Upper lobe of right lung (tissue), 1 donor: ENCODE measurements at places on chromosomes 4 and X. TPM values are rescaled to one million over a fixed set of nuclear protein-coding genes. Genes with fewer than 3 reads are reported as not detected.

- H3K27me3 ChIP-seq: no peaks in the 10 kb centered on the region
- DNase-seq: no peak
- no peaks in the 10 kb centered on the region for H3K4me1 ChIP-seq
- no peak overlapping the region for H3K4me3 ChIP-seq
- no peak overlapping the region for H3K27ac ChIP-seq
- no peaks in the 10 kb centered on the region for H3K36me3 ChIP-seq
Measured at GRCh38 chrX:2650865-2651264, 40.2 kb upstream of the CD99 start.

- H3K36me3 ChIP-seq: no peaks in the 10 kb centered on the region
- no peak for DNase-seq
Measured at GRCh38 chr4:156596026-156596425, 375.6 kb downstream of the PDGFC start.

- H3K36me3 ChIP-seq: no peaks in the 10 kb centered on the region
- no peak overlapping the region for H3K27ac ChIP-seq
- no peaks in the 10 kb centered on the region for H3K4me1 ChIP-seq
- no peak overlapping the region for H3K4me3 ChIP-seq
Measured at GRCh38 chr4:155609455-155610059, 57.1 kb upstream of the GUCY1A1 start.

GRCh38 chrX:5644776-5645175 is 583.9 kb downstream of the NLGN4X start:
- H3K4me3 ChIP-seq: no peak overlapping the region
- H3K27me3 ChIP-seq: no peaks in the 10 kb centered on the region
- H3K36me3 ChIP-seq: no peaks in the 10 kb centered on the region
- DNase-seq: no peak

GRCh38 chr4:91958596-91958995 is 345.2 kb upstream of the GRID2 start:
- no peaks in the 10 kb centered on the region for H3K27me3 ChIP-seq
- no peak overlapping the region for H3K4me3 ChIP-seq
- DNase-seq: no peak
- no peaks in the 10 kb centered on the region for H3K36me3 ChIP-seq
- H3K4me1 ChIP-seq: no peaks in the 10 kb centered on the region

DNA sequence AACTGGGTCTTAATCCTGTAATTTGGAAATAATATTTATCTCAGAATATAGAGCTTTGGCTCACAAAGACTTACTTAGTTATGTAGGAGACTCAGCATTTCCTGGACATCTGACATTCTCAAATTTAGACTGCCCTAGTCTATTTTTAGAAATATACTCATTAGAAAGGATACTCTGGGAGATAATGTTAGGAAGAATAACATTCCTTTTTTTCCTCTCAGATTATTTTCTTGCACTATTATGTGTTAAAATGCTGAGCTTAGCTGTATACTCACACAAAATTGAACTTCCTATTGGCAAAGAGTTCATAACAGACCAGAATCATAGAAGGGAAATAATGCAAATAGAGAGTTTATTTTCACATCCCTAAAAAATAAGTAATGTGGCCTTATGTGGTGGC is 1424.9 kb upstream of the PCDH7 start:
- H3K4me1 ChIP-seq: no peaks in the 10 kb centered on the region
- no peak for DNase-seq
- no peak overlapping the region for H3K27ac ChIP-seq
- no peaks in the 10 kb centered on the region for H3K27me3 ChIP-seq

The IBSP gene
- not detected for total RNA-seq

GRCh38 chrX:135454816-135455215 is 33.1 kb downstream of the SMIM10L2A start:
- no peaks in the 10 kb centered on the region for H3K36me3 ChIP-seq
- no peak overlapping the region for H3K4me3 ChIP-seq
- H3K27ac ChIP-seq: no peak overlapping the region
- DNase-seq: no peak
- H3K27me3 ChIP-seq: no peaks in the 10 kb centered on the region
- no peaks in the 10 kb centered on the region for H3K4me1 ChIP-seq

DNA sequence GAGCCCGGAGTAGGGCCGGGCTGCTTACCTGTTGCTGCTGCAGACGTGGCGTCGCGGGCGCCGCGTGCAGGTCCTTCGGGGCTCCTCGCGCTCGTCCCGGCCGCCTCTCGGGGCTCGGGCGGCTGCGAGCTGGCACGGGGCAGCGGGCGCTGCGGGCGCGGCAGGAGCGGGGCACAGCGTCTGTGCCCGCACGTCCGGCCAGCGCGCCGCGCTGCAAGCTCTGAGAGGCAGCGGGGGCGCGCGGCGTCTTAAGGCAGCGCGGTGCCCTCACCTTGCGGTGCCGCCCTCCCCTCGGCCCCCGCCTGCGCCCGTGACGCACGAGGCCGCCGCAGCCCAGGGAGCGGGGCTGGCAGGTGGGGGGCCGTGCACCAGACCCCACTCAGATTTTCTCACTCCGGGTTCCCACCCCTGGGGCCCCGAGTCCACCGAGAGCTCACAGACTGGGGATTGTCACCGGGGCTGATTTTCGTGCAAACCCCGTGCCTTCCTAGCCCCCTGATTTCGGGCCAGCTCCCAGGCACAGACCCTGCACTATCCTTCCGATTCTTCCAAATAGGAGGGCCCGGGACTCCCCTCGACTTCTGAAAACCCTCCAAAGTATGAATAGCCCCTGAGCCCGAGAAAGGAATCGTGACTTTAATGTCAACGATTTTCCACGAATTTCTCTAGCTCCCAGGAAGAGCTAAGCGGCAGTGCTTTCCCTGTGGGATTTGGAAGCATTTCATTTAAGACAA is at the start of gene GPR101:
TSS of gene GPR101 (minus strand) at position 222 of the 734 bp plus-strand sequence. CDS start 2,321 bp downstream, outside the sequence.
- H3K4me1 ChIP-seq: no peaks in the 10 kb centered on the region
- peaks cover 24% of the 10 kb centered on the region for H3K27me3 ChIP-seq
- H3K36me3 ChIP-seq: no peaks in the 10 kb centered on the region
- DNase-seq: no peak
- no peak within 1 kb of the TSS for H3K4me3 ChIP-seq
- H3K27ac ChIP-seq: no peak within 1 kb of the TSS

DNA sequence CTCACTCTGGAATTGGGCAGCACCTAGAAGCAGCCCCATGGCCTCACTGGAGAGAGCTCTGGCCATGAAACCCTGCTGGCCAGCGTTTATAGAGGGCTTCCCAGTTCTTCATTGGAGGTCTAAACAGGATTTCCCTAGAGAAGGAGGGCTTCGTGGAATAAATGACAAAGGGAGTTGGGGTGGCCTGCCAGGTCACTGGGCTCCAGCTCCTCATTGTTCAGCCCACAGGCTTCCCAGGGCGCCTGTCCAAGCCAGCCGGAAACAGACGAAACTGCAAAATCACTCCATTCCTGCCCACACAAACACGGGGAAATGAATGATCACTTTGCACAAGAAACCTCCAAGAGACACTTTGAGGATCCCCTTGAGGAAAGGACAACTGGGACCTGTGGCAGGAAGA is 189.7 kb downstream of the TSPAN5 start:
- peaks cover 10% of the 10 kb centered on the region for H3K4me1 ChIP-seq

The FAM184B gene
- 0.17 TPM for total RNA-seq

The MSN gene
- total RNA-seq: 462 TPM

DNA sequence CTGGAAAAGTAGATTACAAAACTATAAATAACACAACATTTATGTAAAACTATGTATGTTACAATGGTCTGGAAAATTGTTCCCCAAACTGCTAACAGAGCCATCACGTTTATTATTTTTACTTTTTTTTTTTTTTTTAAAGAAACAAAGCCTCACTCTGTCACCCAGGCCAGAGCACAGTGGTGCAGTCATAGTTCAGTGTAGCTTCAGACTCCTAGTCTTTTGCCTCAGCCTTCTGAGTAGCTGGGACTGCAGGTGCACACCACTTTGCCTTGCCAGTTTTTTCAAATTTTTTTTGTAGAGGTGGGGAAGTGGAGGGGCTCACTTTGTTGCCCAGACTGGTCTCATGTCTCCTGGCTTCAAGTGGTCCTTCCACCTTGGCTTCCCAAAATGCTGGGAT is 180.1 kb upstream of the SPRY1 start:
- no peak overlapping the region for H3K27ac ChIP-seq
- no peak overlapping the region for H3K4me3 ChIP-seq
- no peaks in the 10 kb centered on the region for H3K27me3 ChIP-seq
- no peaks in the 10 kb centered on the region for H3K36me3 ChIP-seq
- H3K4me1 ChIP-seq: no peaks in the 10 kb centered on the region
- DNase-seq: no peak

The ANXA10 gene
- not detected for total RNA-seq

DNA sequence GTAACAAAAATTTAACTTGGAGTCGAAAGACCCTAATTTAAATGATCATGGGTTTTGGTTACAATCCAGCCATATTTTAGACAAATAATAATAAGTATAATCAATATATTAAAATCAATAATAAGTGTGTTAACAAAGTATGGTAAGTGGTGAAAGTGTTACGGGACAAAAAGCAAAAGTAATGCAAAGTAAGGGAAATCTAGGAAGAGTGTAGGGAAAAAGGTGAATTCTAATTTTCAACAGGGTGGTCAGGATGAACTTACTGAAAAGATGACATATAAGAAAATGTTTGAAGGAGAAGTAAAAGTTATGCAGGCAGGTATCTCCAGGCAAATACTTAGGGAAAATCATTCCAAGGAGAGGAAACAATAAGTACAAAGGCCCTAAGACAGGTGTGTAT is 32.3 kb downstream of the STX18 start:
- DNase-seq: no peak
- H3K36me3 ChIP-seq: peaks cover 5% of the 10 kb centered on the region
- no peaks in the 10 kb centered on the region for H3K27me3 ChIP-seq
- H3K27ac ChIP-seq: no peak overlapping the region
- H3K4me1 ChIP-seq: no peaks in the 10 kb centered on the region
- no peak overlapping the region for H3K4me3 ChIP-seq

The LAGE3 gene
- 15.1 TPM for total RNA-seq

The TMEM31 gene
- not detected for total RNA-seq

The C4orf51 gene
- not detected for total RNA-seq

The ITGB1BP2 gene
- 0.38 TPM for total RNA-seq

GRCh38 chr4:38591617-38592337 is 72.2 kb upstream of the KLF3 start:
- no peaks in the 10 kb centered on the region for H3K27me3 ChIP-seq
- H3K27ac ChIP-seq: no peak overlapping the region
- H3K4me3 ChIP-seq: no peak overlapping the region
- H3K4me1 ChIP-seq: no peaks in the 10 kb centered on the region
- no peaks in the 10 kb centered on the region for H3K36me3 ChIP-seq
- no peak for DNase-seq

DNA sequence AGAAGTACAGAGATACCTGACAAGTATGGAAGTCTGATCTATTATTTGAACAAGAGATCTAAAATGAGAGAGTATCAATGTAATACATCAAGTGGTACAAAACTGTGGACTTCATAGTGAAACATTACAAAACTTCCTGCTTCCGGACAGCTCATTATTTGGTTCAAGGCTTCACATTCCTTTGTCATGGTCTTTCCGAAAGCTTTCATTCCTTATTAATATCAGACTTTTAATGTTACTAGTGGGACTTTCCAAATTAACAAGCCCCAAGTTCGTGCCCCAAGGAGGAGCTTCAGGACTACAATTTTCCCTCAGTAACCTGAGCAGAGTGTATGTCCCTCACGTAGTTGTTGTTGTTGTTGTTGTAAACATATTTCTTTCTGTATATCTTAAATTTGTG is 1.2 kb downstream of the CHIC2 start:
- H3K4me3 ChIP-seq: peak overlapping the region; percentile 92
- DNase-seq: no peak
- peak overlapping the region; percentile 98 for H3K27ac ChIP-seq
- no peaks in the 10 kb centered on the region for H3K36me3 ChIP-seq
- no peaks in the 10 kb centered on the region for H3K27me3 ChIP-seq

DNA sequence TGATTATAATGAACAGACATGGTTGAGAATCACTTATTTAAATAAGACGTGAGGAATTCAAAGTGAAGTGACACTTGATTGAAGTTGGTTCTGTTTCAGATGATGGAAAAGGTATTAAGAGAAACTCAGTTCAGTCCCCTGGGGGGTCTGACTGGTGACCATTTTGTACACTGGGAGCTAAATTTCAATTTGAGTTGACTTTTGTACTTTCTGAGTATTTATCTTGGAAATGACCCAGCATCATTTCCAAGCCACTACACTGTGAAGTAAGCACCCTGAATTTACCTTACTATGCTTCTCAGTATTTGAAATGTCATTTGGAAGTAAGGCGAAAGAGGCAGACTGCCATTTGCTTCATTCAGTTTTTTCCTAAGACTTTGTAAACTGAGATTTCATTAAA is 73.4 kb downstream of the CNOT6L start:
- H3K36me3 ChIP-seq: peaks cover 25% of the 10 kb centered on the region
- no peaks in the 10 kb centered on the region for H3K27me3 ChIP-seq
- H3K27ac ChIP-seq: no peak overlapping the region
- no peak for DNase-seq

The SLC25A31 gene
- not detected for total RNA-seq

- H3K4me1 ChIP-seq: no peaks in the 10 kb centered on the region
- no peak overlapping the region for H3K4me3 ChIP-seq
- no peak for DNase-seq
- H3K27me3 ChIP-seq: no peaks in the 10 kb centered on the region
- no peaks in the 10 kb centered on the region for H3K36me3 ChIP-seq
Measured at GRCh38 chr4:80540785-80541469, 205.4 kb downstream of the CFAP299 start.

DNA sequence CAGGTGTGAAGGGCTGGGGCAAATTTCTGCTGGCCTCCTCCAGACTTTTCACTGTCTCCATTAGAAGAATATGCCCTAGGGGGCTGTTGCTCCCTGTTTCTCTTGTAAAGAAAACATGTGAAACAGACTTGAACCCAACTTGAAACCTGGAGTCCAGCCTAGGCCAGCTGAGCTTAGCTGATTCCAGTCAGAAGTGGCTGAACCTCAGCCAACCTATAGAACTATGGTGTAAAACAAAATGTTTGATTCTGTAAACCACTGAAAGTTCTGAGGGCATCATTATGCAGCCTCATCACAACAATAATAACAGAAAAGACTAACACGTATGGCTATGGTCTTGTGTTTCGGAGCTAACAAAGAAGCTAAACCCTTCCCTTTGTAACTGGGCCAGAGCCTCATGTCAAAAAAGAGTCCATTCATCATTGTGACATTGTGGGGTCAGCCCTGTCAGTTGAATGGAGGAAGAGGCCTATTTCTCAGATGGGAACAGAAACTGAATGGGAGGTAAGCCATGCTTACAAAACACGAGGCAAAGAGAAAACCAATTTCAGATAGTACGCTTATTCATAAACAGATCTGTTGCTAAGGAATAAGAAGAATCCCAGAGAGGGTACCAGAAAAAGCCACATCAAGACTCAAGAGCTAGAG is 34.1 kb downstream of the SETD7 start:
- no peaks in the 10 kb centered on the region for H3K4me1 ChIP-seq
- H3K4me3 ChIP-seq: no peak overlapping the region
- peaks cover 90% of the 10 kb centered on the region for H3K36me3 ChIP-seq
- no peaks in the 10 kb centered on the region for H3K27me3 ChIP-seq

The FAM149A gene
- total RNA-seq: 16.4 TPM

- H3K27me3 ChIP-seq: no peaks in the 10 kb centered on the region
- H3K27ac ChIP-seq: no peak overlapping the region
- no peak for DNase-seq
- no peak overlapping the region for H3K4me3 ChIP-seq
- H3K36me3 ChIP-seq: no peaks in the 10 kb centered on the region
Measured at GRCh38 chr4:128483041-128483440, 195.4 kb upstream of the PGRMC2 start.

GRCh38 chr4:76504613-76505465 is 69.8 kb downstream of the SHROOM3 start:
- no peaks in the 10 kb centered on the region for H3K36me3 ChIP-seq
- H3K4me3 ChIP-seq: no peak overlapping the region
- no peaks in the 10 kb centered on the region for H3K27me3 ChIP-seq
- no peak overlapping the region for H3K27ac ChIP-seq

- no peak overlapping the region for H3K4me3 ChIP-seq
- H3K27me3 ChIP-seq: no peaks in the 10 kb centered on the region
Measured at GRCh38 chr4:36208893-36209473, 35.3 kb downstream of the ARAP2 start.

The BEX1 gene
- 1.0 TPM for total RNA-seq
